ENCODE measurements at places on chromosomes 16 and 17. TPM values are rescaled to one million over a fixed set of nuclear protein-coding genes. Genes with fewer than 3 reads are reported as not detected.

DNA sequence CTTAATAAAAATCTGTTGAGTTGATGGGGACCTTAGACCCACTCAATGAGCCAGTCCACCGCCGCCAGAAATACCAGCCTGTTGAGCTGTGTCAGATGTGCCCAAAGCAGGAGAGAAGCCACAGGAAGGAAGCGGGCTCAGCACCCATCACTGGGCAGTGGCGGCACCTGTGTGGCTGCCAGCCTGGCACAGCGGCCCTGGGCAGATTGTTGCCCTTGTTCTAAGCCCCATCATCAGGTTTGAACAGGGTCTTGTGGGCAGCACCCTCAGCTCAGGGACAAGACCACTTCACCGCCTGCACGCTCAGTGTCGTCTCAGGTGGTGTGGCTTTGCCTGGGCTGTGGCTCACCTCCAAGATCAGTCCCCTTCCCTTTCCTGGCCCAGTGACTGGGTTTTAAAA is 9.3 kb downstream of the ENDOV start:
- DNase-seq, result no peak

GRCh38 chr17:40026816-40027613 is 11.8 kb downstream of the CSF3 start:
- peak; percentile 77 for DNase-seq

DNA sequence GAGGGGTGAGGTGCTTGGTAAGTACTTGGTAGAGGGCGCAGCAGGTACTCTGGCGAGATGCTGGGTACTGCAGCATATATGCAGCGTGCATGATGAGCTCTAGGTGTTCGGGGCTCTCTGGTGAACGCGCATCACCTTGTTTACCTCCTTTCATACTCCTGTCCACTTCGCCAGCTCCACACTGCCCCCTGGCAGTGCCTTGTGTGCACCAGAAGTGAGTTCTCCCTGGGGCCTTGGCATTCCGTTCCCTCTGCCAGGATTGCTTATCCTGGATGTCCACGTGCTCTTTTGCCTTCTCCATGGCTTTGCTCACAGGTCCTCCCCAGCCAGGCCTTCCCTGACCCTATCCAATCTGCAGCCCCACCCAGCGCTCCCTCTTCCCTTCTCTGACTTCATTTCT is 154.2 kb downstream of the MRM1 start:
- DNase-seq, result peak; percentile 13

GRCh38 chr17:45336390-45337182 is 19.8 kb upstream of the MAP3K14 start:
- DNase-seq, result no peak

GRCh38 chr17:78498848-78499247 is 78.3 kb downstream of the DNAH17 start:
- DNase-seq, result no peak

The PABPN1L gene
- not detected for total RNA-seq

The TNFSF13 gene
- total RNA-seq, result 0.10 TPM

The C1QL1 gene
- total RNA-seq, result 8.2 TPM

The GLP2R gene
- total RNA-seq, result not detected

The FGF11 gene
- 2.0 TPM for total RNA-seq
